ENCODE measurements at places on chromosomes 6 and 20.

GRCh38 chr6:132475925-132476324 lies 37.0 kb downstream of the STX7 start:
- no peak for DNase-seq

- no peak for DNase-seq
These were observed 244.7 kb downstream of the TFAP2C start for GRCh38 chr20:56873836-56874235.

GRCh38 chr6:16519265-16520242 lies 241.7 kb downstream of the ATXN1 start:
- DNase-seq = peak; percentile 61

GRCh38 chr20:32189123-32189410 lies 18.5 kb downstream of the PLAGL2 start:
- DNase-seq = no peak

DNA sequence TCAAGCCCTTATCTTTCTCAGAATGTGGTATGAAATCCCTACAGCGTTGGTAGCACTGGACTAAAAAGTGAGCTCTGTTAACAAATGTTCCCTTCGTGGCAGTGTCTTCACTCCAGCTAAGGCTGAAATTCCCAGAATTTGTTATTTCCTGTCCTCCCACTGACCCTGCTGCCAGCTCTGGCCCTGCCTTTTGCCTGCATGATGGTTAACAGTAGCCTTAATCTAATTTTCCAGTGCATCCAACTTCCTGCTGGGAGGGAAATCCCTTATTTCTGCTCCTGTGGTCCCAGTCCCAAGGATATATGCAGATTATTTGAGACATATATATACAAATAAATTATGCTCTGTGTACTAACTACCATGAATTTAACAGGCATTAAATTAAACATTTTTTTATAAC lies 157.2 kb upstream of the CARMIL1 start:
- peak; percentile 83 for DNase-seq

DNA sequence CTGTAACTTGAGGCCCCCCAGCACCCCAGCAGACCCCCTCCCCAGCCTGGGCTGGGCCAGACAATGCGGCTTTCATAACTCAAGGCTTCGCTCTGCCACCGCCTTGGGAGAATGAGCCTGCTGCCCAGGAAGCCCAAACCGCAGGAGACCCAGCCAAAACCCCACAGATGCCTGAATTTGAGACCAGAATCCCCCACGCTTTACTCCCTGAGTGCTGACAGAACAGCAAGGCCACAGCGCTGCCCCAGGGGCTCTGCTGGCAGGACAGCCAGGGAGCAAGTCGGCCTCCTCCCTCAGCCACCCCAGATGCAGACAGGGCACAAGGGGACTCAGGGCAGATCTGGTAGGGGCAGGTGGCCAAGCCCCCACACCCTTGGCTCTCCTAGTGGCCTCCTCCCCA lies 2.2 kb downstream of the MDFI start:
- DNase-seq = peak; percentile 83

DNA sequence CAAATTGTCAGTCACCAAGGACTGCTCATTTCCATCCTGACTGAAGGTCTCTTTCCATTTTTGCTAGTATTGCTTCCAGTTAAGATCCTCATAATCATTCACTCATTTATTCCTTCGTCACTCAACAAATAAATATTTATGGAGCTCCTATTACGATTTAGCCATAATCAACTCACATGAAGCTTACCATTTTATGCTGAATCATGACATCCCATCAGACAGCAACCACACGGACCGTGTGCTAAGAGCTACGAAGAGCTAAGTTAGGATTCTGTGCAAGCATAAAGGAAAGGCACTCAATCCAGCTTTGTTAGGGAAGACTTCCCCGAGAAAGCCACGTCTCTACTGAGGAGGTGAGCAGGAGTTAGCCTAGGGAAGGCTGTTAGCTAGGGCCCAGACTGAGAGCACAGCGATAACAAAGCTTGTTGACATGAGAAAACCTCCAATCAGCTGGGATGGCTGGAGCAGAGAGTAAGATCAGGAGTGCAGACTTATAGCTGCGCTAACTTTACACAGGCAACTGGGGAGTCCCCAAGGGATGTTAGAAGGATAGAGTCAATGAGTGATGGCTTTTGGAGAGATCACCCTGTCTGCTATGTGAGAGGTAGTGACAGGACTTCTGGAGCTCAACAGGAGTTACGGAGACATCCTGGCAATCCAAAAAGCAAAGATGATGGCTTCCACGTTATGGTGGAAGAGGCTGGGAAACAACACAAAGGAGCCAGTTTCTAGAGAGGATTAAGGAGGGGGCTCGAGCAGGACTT lies 2.6 kb upstream of the GID8 start:
- DNase-seq = no peak

GRCh38 chr6:118558464-118559217 lies 10.5 kb downstream of the PLN start:
- DNase-seq = peak; percentile 35
